ENCODE measurements at places on chromosomes 4 and X. TPM values are rescaled to one million over a fixed set of nuclear protein-coding genes. Genes with fewer than 3 reads are reported as not detected.
A peak's percentile ranks its signal among the peaks of the same experiment; 100 is the strongest.

Gene TLR8
- not detected for total RNA-seq

GRCh38 chr4:14908635-14909034 is 93.6 kb upstream of the CPEB2 start:
- no peak for ATAC-seq

- no peak for ATAC-seq
Observed at GRCh38 chr4:24778464-24779225, 16.7 kb upstream of the SOD3 start.

DNA sequence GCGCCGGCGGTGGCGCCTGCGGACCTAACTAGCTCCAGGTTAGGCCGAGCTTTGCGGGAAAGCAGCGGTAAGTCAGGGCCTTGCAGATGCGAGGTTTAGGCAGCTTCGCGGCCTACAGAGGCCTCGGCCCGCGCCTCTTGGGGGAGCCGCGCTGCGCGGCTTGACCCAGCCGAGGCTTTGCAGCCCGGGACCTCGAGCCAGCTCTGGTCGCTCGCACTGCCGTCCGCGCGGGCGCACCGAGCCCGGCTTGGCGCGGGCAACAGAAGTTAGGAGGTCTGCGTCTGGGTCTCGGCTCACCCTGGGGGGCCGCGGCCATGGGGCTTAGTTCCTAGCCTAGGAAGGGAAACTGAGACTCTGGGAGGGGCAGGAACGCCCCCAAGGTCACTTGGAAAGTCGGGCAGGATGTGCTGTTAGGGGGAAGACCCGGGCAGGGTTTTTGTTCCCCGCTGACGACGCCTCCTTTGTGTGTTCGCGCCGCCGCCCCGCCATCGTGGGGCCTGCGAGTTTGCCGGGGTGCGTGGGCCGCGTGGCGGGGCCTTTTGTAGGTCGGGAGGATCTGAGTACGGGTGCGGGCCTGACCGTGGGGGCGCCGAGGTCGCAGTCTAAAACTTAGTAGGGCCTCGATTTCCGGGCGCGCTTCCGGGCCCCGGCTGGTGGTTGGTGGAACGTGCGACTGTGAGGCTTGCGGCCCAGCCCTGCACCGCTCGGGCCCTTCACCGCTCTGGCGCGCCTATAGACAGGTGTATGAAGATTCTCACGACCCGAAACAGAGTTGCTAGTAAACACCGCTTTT is 482 bp downstream of the RNF4 start:
- peak; percentile 67 for ATAC-seq

DNA sequence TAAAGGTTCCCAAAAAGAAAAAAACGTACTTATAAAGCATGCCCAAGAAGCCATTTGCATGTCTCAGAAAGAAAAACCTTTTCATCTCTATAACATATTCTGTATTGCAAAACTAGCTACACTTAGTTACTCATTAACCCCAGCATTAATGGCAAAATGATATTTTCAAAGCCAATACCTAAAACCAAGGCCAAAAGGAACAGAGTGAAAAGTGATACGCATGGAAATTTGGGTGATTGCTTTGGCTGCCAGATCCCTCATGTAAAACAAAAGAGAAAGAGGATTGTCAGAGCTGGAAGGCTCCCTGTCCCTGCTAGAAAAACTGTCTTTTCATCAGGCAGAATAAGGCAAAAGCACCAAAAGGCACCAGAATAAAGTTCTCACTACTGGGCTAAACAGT is 46.8 kb upstream of the RADX start:
- ATAC-seq, result no peak

DNA sequence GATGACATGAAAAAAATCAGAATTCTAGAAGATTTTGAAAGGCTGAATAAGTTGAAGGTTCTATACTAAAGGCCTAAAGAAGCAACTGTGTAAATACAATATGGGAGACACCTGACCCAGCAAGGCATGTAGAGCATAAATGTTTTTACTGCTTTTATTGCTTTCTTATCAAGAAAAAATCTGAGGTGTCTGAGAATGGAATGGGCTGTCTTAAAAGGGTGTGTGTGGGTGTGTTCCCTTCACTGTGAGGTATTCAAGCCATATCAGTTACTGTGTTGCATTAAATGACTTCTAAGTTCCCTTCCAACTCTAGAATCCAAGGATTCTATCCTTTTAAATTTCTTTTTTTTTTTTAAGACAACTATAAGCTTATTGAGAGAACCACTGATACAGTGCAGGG is 15.7 kb downstream of the ATP8A1 start:
- no peak for ATAC-seq

- peak; percentile 30 for ATAC-seq
Observed at GRCh38 chrX:68693481-68694434, 46.3 kb downstream of the STARD8 start.

DNA sequence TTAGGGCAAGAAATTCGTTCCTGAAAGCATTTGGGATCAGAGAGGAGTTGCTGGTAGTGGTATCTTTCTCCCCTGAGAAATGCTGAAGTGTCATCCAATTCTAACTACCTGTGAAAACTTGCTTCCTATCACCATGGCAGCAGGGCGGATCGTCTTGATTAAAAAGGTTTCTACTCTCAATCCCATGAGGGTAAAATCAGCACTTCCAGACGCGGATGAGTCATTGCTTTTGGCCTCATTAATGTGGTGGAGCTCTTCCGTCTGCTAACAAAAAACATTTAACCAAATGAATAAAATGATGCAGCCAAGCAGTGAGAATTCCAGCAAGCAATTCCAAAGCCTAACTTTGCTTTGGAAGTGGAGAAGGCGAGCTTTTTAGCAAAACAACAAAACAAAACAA is 325.6 kb downstream of the CAMK2D start:
- ATAC-seq, result peak; percentile 87

GRCh38 chr4:153081693-153082092 is 122.5 kb upstream of the TRIM2 start:
- no peak for ATAC-seq

All from activated T-helper 17 cell treated with anti-CD3 and anti-CD28 coated beads, Interleukin-2, amount 50 U/mL, for 72 hours (primary cell).